ENCODE measurements at places on chromosomes 3 and 15.

- no peak for DNase-seq
Observed at GRCh38 chr15:35055416-35056105, 29.5 kb downstream of the NANOGP8 start.

GRCh38 chr3:39515681-39516441 is 48.4 kb downstream of the MOBP start:
- no peak for DNase-seq

DNA sequence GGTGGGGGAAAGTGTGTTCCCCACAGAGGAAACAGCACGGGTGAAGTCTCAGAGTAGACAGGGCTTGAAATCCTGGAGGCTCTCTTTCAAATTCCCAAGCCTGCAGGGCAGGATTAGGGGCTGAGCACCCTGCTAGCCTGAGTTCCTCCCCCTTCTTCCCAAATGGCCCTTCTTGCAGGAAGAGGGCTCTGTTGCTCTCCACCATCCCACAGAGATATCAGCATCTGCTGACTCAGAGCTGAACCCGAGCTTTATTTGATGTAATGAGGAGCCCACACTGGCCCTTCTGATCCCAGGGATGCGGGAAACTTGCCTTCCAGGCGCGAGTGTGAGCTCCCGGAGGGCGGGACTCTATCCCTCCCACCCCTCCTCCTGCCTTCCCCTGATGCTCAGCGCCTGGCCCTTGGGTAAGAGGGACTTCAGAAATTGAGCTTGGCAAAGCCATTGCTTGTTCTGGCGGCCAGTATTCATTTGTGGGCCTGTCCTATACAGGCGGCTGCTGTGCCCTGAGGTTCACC is 1.4 kb upstream of the STRA6 start:
- peak; percentile 76 for DNase-seq

GRCh38 chr3:111739311-111739911 is 119.7 kb upstream of the PHLDB2 start:
- DNase-seq, result no peak

DNA sequence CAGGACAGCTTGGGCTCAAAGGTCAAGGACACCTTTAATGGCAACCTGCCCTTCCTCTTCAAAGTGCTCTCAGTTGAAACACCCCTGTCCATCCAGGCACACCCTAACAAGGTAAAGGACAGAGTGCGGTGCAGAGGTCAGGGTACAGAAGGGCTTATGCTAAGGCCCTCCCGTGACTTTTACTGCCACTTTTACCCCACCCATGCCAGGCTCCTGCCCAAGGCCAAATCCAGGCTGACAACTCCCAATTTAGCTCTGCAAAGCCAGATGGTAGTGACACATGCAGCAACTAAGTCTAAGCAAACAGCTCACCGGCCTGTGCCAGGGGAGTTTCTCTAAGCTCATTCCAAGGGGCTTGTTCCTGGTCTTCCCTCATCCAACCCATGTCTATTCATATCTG is 1.6 kb downstream of the MPI start:
- no peak for DNase-seq
